ENCODE measurements at places on chromosomes 5 and 9.

DNA sequence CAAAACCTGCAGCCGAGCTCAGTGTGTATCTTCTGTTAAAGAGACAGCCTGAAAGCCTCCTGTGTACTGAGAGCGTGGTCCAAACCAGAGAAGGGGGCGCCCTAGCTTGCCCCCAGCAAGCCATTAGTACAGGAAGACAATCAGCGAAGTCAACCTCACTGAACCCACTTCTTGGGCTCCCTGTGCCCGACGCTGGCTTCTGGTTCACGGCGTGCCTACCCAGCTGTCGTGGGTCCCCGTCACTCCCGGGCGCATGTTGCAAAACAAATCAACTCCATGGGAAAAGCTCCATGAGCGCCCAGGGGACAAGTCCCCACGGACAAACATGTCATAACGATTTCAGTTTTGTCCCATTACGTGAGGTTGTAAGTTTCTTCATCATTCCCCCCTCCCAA lies 326.9 kb downstream of the SH3GL2 start:
- DNase-seq = no peak
- no peak overlapping the region for H3K4me3 ChIP-seq
- H3K27ac ChIP-seq = no peak overlapping the region
- H3K36me3 ChIP-seq = no peaks in the 10 kb centered on the region

DNA sequence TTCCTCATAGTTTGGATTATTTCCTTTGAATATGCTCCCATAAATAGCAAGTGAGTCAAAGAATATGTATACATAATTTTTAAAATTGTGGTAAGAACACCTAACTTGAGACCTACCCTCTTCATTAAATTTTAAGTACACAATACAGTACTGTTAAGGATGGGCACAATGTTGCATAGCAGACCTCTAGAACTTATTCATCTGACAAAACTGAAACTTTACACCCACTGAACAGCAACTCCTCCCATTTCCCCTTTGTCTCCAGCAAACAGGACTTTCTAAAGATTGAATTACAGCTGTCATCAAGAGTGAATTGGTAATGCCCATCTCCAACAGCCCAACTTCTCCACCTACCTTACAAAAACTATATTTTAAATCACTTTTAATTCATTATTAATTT lies 388.9 kb downstream of the HTR1A start:
- no peak for DNase-seq
- no peak overlapping the region for H3K4me3 ChIP-seq
- no peaks in the 10 kb centered on the region for H3K36me3 ChIP-seq

GRCh38 chr5:126044111-126044668 lies 379.0 kb upstream of the GRAMD2B start:
- no peak for DNase-seq
- H3K36me3 ChIP-seq = no peaks in the 10 kb centered on the region
- H3K27me3 ChIP-seq = no peaks in the 10 kb centered on the region
- no peak overlapping the region for H3K27ac ChIP-seq
- H3K4me1 ChIP-seq = no peaks in the 10 kb centered on the region

- no peak overlapping the region for H3K27ac ChIP-seq
- H3K27me3 ChIP-seq = no peaks in the 10 kb centered on the region
- H3K36me3 ChIP-seq = no peaks in the 10 kb centered on the region
- no peak for DNase-seq
Observed at GRCh38 chr5:23089286-23089685, 236.1 kb upstream of the CDH12 start.

- no peaks in the 10 kb centered on the region for H3K27me3 ChIP-seq
- no peak overlapping the region for H3K27ac ChIP-seq
- H3K4me1 ChIP-seq = no peaks in the 10 kb centered on the region
- peak; percentile 65 for DNase-seq
- H3K4me3 ChIP-seq = no peak overlapping the region
Observed at GRCh38 chr5:176578391-176578808, 29.3 kb downstream of the CDHR2 start.

DNA sequence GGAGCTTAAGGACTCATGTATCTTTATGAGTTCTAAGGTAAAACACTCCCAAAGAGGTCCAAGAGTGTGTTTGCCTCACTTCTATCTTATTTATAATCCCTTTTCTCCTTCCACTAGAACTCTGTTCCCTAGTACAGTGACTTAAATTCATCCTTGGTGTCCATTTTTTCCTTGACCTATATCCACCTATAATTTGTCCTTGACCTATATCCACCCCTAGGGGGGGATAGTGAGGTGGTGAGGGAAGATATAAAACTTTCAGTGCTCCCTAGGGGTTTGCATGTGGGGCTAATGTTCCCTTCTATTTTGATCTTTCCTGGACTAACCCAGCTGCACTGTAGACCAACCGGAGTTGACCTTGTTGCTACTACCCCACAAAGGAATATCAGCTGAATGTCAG lies 83.5 kb upstream of the GNAQ start:
- peaks cover 46% of the 10 kb centered on the region for H3K4me1 ChIP-seq
- H3K4me3 ChIP-seq = no peak overlapping the region

GRCh38 chr5:142697356-142698255 lies 11.7 kb upstream of the FGF1 start:
- H3K36me3 ChIP-seq = no peaks in the 10 kb centered on the region
- peaks cover 5% of the 10 kb centered on the region for H3K27me3 ChIP-seq

DNA sequence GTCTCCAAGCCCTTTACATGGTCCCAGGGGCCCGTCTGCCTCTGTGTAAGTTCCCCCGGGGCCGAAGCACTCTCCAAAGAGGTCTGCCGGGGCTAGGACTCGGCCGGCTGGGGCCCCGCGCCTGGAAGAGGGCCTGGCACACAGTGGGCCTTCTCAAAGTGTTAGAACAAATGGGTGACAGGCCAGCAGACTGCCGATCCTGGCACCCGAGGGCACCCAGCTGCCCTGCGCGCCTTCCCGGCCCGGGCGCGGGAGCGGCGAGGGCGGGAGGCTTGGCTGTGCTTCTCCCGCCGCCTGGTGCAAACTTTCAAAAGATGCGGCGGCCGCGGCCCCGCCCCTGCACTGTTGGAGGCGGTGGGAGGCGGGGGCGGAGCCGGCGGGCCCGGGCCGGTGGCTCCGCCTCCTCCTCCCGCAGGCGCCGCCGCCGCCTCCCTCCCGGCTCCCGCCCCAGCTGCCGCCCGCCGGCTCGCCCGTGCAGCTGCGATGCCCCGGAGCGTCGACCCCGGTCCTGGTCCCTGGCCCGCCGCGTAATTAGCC lies at the start of gene NEURL1B:
Gene NEURL1B, plus strand, starts transcription at position 442 of the 537 bp plus-strand sequence. CDS start 144 bp downstream, outside the sequence.
- H3K36me3 ChIP-seq = no peaks in the 10 kb centered on the region
- H3K4me3 ChIP-seq = peak within 1 kb of the TSS; percentile 44
- no peak within 1 kb of the TSS for H3K27ac ChIP-seq
- H3K4me1 ChIP-seq = no peaks in the 10 kb centered on the region
- peaks cover 34% of the 10 kb centered on the region for H3K27me3 ChIP-seq

GRCh38 chr9:97188545-97188944 lies 118.9 kb upstream of the CCDC180 start:
- no peak overlapping the region for H3K4me3 ChIP-seq
- H3K36me3 ChIP-seq = no peaks in the 10 kb centered on the region
- no peaks in the 10 kb centered on the region for H3K4me1 ChIP-seq
- H3K27me3 ChIP-seq = no peaks in the 10 kb centered on the region
- DNase-seq = no peak
- no peak overlapping the region for H3K27ac ChIP-seq

- no peak overlapping the region for H3K4me3 ChIP-seq
- no peak for DNase-seq
- H3K36me3 ChIP-seq = no peaks in the 10 kb centered on the region
Observed at GRCh38 chr9:138015021-138015829, 137.6 kb downstream of the CACNA1B start.

GRCh38 chr5:13354611-13355010 lies 589.9 kb downstream of the DNAH5 start:
- H3K4me3 ChIP-seq = no peak overlapping the region
- no peaks in the 10 kb centered on the region for H3K4me1 ChIP-seq
- H3K36me3 ChIP-seq = no peaks in the 10 kb centered on the region
- no peak for DNase-seq

GRCh38 chr9:5013374-5013773 lies 28.3 kb downstream of the JAK2 start:
- no peak overlapping the region for H3K4me3 ChIP-seq
- H3K36me3 ChIP-seq = peaks cover 41% of the 10 kb centered on the region
- H3K27me3 ChIP-seq = no peaks in the 10 kb centered on the region
- H3K4me1 ChIP-seq = peaks cover 10% of the 10 kb centered on the region
- DNase-seq = no peak
- no peak overlapping the region for H3K27ac ChIP-seq

DNA sequence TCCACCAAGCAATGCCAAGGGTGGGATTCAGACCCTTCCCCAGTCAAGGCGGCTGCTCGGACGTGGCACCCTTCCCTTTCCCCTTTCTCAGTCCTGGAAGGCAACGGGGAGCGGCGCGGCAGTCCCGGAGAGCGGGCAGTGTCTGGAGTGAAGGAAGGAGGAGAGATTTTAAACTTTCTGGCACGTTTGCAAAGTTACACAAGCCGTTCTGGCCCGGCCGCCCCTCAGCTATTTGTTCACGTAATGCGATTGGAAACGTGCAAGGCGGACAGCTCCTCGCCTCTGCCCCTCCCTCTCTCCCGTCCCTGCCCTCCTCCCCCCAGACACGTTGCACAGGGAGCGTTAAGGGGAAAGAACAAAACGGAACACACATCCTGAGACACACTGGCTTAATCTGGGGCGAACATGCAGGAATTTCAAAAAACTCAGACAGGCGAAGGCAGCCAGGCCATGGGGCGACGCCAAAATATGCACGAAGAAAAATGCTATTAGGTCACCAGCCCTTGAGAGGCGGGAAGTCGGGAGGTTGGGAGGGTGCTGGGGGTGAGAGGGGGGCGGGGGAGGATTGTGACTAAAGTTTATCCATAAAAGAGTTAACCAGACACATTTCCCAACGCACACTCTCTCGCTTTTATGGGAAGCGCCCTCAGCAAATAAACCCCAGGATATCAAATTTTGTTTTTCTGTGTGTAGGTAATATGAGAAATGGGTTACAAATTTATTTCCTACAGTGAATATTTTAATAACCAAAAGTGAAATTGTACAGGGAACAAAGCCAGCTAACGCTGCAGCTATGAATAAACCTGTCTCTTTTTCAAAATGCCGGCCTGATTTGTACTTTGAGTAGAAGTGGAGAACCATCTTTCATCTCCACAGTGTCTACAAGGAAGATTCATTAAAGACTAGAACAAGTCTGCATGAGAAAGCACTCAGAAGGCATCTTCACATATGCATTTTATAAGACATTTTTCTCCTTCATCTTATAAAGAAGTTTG lies at the start of gene LOX:
Gene LOX, minus strand, starts transcription at position 144 of the 995 bp plus-strand sequence. CDS start 274 bp downstream, outside the sequence.
- peaks cover 17% of the 10 kb centered on the region for H3K4me1 ChIP-seq
- H3K27ac ChIP-seq = no peak within 1 kb of the TSS
- no peaks in the 10 kb centered on the region for H3K36me3 ChIP-seq

DNA sequence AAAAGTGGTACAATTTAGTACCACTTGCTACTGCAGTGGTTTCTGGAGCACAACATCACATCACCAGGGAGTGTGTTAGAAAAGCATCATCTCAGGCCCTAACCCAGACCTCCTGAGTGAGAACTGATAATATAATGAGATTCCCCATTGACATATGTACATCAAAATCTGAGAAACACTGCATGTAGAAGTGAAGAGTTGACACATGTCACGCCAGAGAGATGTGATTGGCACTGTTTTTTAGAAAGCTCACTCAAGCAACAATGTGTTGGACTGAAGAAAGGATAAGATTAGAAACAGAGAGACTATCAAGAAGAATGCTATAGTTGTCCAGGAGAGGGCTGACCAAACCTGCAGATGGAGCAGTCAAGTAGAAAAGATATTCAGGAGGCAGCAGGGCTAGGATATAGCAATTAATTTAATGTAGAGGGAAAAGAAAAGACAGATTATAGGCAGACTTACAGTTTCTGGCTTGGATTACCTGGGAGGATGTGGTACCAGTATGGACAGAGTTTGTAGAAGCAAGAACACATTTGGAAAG lies 324.4 kb upstream of the ADAMTSL1 start:
- no peaks in the 10 kb centered on the region for H3K4me1 ChIP-seq
- H3K4me3 ChIP-seq = no peak overlapping the region
- no peaks in the 10 kb centered on the region for H3K36me3 ChIP-seq

- peaks cover 2% of the 10 kb centered on the region for H3K27me3 ChIP-seq
- H3K27ac ChIP-seq = no peak overlapping the region
- H3K4me3 ChIP-seq = no peak overlapping the region
- no peaks in the 10 kb centered on the region for H3K4me1 ChIP-seq
- no peak for DNase-seq
Observed at GRCh38 chr5:107513337-107514085, 157.2 kb downstream of the EFNA5 start.

- H3K4me3 ChIP-seq = peak overlapping the region; percentile 9
- peak overlapping the region; percentile 96 for H3K27ac ChIP-seq
- no peaks in the 10 kb centered on the region for H3K27me3 ChIP-seq
- peaks cover 70% of the 10 kb centered on the region for H3K4me1 ChIP-seq
Observed at GRCh38 chr5:132484391-132484725, 6.2 kb downstream of the IRF1 start.

DNA sequence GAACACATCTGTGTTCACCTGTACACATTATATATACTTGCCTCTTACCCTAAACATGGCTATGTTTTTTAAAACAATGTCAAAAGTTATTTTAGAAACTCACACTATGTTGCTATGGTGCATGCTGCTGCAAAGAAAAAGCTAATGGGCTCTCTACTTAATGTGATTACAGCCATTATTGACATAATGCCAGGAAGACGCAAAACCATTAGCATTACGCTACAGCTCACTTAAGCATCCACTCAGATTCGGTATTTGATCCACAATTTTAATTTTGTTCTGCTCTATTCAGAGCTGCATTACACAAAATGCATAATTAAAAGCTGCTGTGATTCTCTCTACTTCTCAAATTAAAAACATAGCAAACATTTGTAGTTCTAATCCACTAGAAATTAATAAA lies 395.2 kb downstream of the BNC2 start:
- no peaks in the 10 kb centered on the region for H3K4me1 ChIP-seq
- no peak for DNase-seq
- H3K27ac ChIP-seq = no peak overlapping the region
- H3K36me3 ChIP-seq = no peaks in the 10 kb centered on the region
- no peaks in the 10 kb centered on the region for H3K27me3 ChIP-seq

- H3K4me3 ChIP-seq = peak overlapping the region; percentile 100
- peak; percentile 13 for DNase-seq
- peaks cover 62% of the 10 kb centered on the region for H3K36me3 ChIP-seq
- H3K27me3 ChIP-seq = no peaks in the 10 kb centered on the region
Observed at GRCh38 chr9:101398930-101399642, 435 bp downstream of the ZNF189 start.

DNA sequence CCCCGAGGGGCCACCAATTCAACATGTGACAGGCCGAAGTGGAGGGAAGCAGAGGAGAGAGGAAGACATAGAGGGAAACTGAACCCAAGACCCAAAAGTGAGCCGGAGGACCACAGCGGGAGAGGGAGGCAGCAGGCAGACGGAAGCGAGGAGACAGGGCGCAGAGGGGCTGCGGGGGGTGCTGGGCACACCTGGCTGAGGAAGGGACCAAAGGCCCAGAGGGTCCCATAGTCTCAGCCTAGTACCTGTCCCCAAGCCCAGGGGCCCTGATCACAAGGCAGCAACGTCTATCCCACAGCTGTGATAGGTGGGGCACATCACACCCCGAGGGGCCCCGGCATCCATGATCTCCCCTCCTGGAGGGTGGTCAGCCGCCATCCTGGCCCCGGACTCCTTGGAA lies 7.1 kb upstream of the RALGDS start:
- H3K4me1 ChIP-seq = peaks cover 84% of the 10 kb centered on the region
- no peak for DNase-seq
- peak overlapping the region; percentile 61 for H3K27ac ChIP-seq
